ENCODE measurements at places on chromosomes 13 and 19.

DNA sequence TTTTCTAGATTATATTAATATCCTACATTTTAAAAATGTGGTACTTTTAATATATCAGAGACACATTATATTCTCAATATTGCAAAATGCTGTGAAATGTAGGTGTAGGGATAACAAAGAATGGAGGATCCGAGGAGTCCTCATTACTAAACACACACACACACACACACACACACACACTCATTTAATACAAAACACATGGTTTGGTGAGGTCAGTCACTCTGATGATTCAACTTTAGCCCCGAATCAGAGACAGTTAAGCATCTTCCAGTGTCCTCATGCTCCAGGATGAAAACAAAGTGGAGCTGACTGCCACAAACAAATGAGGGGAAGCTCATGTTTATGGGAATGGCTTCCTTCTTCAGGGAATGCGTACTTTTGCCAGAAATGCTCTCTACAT is 147.5 kb downstream of the CYSLTR2 start:
- DNase-seq = no peak

DNA sequence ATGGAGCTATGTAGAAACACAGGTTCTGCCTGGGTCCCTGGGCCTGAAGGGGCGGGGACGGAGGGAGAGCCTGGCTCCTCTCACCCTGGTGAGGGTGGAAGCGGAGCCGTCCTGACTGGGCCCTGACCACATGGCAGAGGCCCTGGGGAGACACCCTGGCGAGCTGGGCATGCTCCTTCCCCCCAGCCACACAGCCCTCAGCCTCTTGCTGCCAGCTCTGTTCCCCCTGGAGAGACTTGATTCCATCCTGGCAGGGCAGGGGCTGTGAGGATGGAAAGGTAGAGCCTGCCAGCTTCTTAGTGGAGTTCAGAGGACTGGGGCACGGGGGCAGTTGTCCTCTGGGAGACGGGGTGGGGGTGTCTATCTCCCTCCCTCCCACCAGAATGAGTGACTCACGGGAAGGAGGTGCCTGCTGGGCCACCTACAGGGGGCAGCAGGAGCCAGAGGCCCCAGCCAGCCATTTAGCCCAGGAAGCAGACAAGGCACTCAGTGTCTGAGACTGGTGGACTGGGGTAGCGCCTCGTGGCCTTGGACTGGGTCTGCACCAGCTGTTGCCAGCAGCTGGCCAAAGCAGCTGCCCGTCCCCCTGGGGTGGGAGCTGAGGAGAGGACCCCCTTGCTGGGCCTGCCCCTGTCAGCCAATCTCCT is 22.8 kb upstream of the RNF17 start:
- no peak for DNase-seq

DNA sequence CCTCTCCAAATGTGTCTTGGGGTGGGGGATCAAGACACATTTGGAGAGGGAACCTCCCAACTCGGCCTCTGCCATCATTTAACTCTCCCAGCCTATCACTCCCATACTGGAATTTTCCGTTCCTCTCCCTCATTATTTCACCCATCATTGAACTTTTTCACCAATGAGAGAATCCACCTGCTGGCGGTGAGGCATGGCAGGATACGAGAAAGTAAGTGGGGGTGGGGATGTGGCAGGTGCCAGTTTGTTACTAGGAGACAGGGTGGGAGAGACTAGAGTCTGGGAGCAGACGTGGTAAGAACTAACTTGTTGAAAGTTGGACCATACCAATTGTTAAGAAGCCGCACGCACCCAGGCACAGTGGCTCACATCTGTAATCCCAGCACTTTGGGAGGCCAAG is 6.9 kb downstream of the GIPR start:
- DNase-seq = no peak

- no peak for DNase-seq
Observed at GRCh38 chr19:16115301-16116039, 3.8 kb downstream of the RAB8A start.

DNA sequence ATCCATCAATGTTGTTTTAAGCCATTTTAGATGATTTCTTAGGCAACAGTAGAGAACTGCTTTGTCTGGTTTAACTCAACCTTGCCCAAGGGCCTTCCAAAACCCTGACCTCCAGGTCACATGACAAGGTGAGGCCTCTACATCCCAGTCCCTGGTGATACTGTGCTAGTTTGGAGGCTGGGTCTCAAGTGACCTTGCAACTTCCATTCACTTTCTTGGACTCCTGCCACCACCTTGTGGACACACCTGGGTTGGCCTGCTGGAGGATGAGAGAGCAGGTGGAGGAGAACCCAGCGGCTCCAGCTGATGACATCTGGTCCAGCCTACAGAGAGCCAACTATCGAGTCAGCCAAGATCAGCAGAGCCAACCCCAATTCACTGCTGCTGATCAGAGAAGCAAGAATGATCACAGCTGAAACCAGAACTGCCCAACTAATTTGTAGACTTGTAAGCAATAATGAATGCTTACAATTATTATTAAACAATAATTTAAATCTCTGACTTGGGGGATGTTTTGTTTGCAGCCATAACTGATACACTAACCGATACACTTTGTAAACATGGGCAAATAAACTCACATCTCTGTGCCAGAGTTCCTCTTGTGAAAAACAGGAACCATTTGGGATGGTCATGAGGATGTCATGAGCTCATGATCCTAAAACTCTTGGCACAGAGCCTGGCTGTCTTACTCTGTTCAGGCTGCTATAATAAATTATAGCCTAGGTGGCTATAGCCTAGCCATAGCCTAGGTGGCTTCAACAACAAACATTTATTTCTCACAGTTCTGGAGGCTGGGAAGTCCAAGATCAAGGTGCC is 11.5 kb downstream of the FAM187B start:
- DNase-seq = peak; percentile 72

DNA sequence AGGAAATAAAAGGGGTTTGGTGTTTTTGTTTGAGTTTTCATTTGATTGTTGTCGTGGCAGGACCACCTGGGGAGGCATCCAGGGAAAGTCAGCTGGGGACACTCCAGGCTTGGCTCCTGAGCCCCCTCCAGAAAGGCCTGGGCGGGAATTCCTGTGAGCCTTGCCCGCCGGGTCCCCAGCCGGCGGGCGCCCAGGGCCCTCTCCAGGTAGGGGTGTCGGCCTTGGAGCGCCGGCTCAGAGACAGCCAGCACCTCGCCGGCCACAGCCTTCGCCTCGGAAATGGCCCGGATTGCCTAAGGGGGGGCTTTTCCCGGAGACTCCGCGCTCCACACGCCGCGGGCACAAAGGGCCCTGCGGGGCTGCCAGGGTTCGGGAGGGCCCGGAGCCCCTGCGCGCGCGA is 125.0 kb downstream of the TNFRSF19 start:
- no peak for DNase-seq

GRCh38 chr19:14430712-14431111 is 2.4 kb upstream of the PKN1 start:
- DNase-seq = no peak

DNA sequence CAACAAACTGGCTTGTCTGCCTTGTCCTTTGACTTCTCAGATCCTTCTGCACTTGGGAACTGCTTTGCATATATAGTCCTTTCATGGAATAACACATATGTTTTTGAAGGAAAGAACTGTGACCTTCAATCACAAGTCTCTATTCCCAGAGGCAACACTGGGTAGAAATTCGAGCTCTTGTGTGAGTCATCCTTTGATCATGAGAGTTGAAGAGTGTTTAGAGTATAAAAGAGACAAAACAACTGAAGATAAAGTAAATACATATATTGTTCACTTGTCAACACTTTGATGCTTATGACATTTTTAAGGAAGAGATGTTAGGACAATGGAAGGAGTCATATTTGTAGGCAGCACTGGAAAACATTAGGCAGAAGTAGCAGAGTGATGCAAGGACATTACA is 5.2 kb upstream of the OR7A5 start:
- DNase-seq = no peak
